ENCODE measurements at places on chromosomes 2 and 18. TPM values are rescaled to one million over a fixed set of nuclear protein-coding genes. Genes with fewer than 3 reads are reported as not detected.

Gene CHRND
- total RNA-seq = not detected

Gene FOXI3
- total RNA-seq = not detected

GRCh38 chr2:239024226-239024625 is 176.3 kb downstream of the TWIST2 start:
- DNase-seq = no peak
- no peaks in the 10 kb centered on the region for H3K36me3 ChIP-seq
- H3K27me3 ChIP-seq = no peaks in the 10 kb centered on the region
- no peak overlapping the region for H3K4me3 ChIP-seq

- no peak for DNase-seq
- no peaks in the 10 kb centered on the region for H3K36me3 ChIP-seq
- H3K27me3 ChIP-seq = no peaks in the 10 kb centered on the region
- H3K4me3 ChIP-seq = no peak overlapping the region
- peaks cover 9% of the 10 kb centered on the region for H3K4me1 ChIP-seq
- no peak overlapping the region for H3K27ac ChIP-seq
Observed at GRCh38 chr18:8283891-8284585, 325.2 kb upstream of the RAB12 start.

DNA sequence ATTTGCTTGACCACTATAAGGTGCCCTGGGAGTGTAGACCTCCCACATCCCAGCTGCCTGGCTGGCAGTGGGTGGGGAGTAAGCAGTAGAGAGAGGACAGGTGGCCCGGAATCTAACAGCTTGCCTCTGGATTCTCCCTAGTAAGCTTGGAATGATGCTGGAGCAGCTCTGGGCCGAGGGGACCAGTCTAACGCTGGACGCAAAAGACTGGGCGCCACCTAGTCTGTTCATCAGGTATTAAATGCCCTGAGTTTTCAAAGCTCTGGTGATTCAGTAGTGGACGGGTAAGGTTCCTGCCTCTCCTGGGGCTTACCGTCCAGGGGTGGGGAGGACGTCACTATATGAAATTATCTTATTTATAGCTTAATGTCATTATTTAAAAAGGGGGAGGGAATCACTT is 648 bp upstream of the LYPD6B start:
- H3K36me3 ChIP-seq = no peaks in the 10 kb centered on the region
- H3K27ac ChIP-seq = no peak overlapping the region
- peaks cover 4% of the 10 kb centered on the region for H3K4me1 ChIP-seq

- H3K36me3 ChIP-seq = no peaks in the 10 kb centered on the region
- no peak overlapping the region for H3K4me3 ChIP-seq
- H3K27me3 ChIP-seq = no peaks in the 10 kb centered on the region
Observed at GRCh38 chr2:197149546-197149945, 161.0 kb downstream of the ANKRD44 start.

DNA sequence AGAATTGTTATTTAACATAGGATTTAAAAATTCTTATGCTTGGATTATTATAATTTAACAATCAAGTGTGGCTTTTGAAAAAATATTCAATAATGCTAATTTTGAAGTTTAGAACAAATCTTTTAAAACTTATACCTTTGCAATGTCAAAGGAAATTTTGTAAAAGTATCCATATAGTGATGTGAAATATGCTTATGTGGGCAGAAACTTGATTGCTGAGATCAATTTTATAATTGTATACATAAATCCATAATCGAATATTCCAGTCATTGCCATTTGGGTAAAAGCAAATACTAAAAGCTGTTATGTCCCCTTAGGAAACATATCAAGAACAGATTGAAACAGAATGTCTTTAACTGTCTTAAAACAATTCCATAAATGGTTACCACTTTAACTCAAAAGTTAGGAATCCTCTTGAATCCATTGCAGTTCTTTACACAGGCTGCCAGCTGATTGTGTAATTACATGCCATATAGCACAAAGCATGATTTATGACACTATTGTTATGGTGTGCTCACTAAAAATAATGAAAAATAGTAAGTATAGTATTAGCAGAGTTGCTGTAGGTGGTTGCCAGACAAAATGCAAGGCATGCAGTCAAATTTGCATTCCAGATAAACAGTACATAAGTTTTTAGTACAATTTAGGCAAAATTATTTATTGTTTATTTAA is 24.2 kb downstream of the PLCL1 start:
- no peaks in the 10 kb centered on the region for H3K36me3 ChIP-seq
- no peak overlapping the region for H3K4me3 ChIP-seq
- H3K4me1 ChIP-seq = peaks cover 8% of the 10 kb centered on the region
- no peak for DNase-seq
- H3K27ac ChIP-seq = no peak overlapping the region

DNA sequence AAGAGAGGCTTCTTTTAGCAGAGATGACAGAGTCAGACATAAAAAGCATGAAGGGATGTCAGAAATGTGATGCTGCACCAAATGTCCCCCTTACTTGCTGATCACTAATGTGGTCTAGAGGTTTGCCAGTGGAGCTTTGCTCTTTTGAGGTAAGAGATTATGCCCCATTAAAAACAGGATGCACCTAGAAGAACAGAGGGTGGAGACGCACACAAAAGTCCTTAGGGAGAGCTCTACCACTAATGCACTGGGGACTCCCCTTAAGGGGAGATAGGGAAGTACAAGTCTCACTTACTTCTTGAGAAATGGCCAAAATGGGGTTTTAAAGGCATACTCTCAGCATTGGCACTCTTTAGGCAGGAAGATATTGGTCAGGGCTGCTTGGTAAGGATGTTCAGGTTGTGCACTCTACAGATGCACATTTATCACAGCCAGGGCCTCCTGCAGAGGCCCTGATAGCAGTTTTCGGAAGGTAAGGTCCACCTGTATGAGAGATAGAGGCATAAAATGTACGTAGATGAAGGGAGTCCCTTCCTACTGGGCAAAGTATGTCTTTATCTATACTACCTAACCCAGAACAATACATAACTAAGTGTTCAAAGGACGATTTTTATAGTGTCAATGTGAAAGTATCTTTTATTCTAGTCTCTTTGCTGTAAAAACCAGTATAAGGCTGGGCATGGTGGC is 17.0 kb upstream of the SCYGR1 start:
- H3K36me3 ChIP-seq = no peaks in the 10 kb centered on the region
- no peak overlapping the region for H3K27ac ChIP-seq
- no peak overlapping the region for H3K4me3 ChIP-seq
- no peak for DNase-seq

DNA sequence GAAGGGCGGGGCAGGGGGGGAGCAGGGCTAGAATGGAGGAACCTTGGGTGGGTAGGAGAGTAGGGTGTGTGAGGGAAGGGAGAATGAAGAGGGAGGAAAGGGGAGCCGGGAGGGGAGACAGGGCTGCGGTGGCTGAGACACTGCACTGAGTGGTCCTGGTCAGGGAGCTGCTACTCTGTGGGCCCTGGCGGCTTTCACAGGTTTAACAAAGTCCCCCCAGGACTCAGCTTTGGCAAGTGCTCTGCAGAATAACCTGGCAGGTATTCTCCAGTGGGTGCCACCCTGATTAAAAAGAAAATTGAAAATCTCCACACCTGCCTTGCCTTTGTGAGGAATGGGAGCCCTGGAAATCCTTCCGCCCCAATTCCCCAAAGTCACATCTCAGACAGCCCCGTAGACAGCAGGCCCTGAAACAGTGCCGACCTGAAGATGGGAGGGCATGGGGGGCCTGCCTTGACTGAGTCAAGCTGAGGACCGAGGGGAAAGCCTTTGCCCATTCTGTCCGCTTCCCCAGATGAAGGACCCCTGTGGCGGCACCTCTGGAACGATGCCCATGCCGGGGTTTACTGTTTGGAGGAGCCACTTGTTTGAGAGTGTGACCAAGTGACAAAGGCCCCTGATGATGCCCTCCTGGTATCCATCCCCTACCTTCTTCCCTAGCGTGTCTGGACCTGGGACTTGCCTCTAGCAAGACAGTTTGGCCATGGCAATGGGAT is 43.6 kb upstream of the OTOS start:
- no peaks in the 10 kb centered on the region for H3K36me3 ChIP-seq
- H3K4me3 ChIP-seq = no peak overlapping the region
- H3K27ac ChIP-seq = no peak overlapping the region
- DNase-seq = no peak

All from esophagus muscularis mucosa (tissue), 4 donors.